HCT116 (cell line): ENCODE measurements at places on chromosomes 4 and X. TPM values are rescaled to one million over a fixed set of nuclear protein-coding genes. Genes with fewer than 3 reads are reported as not detected.
A peak's percentile ranks its signal among the peaks of the same experiment; 100 is the strongest.

- no peak for DNase-seq
These were observed 8.7 kb upstream of the TBC1D9 start for GRCh38 chr4:140764785-140765392.

DNA sequence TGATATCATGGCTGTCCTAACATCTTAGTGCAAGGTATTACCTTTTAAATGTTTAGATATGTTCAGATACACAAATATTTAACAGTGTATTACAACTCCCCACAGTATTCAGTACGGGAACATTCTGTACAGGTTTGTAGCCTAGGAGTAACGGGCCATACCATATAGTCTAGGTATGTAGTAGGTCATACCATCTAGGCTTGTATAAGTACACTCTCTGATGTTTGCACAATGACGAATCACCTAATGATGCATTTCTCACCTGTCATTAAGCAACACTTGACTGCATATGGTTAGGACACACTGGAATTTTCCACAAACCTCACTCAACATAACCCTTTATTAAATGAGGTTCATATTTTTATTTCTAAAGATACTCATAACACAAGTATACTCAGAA is 67.7 kb downstream of the THOC2 start:
- no peak for DNase-seq

Gene MND1
- total RNA-seq, result 29.9 TPM

Gene FGFBP2
- not detected for total RNA-seq

- no peak for DNase-seq
These were observed 30.9 kb downstream of the RASSF6 start for GRCh38 chr4:73589261-73589847.

Gene UGT2B7
- total RNA-seq, result not detected

DNA sequence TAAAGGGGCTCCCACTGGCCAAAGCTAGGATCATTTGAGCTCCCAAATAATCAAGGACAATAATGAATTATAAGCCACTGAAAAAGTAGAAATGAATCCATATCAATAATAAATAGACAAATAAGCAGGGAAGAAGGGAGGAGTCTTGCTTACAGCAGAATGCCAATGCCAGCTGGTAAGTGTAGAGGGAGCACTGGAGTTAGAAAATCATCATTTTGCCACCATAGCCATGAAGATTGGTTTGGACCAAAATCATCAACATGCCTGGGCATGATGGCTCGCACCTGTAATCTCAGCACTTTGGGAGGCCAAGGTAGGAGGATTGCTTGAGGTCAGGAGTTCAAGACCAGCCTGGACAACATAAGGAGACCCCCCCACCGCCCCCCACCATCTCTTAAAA is 20.4 kb upstream of the SH3KBP1 start:
- no peak for DNase-seq

DNA sequence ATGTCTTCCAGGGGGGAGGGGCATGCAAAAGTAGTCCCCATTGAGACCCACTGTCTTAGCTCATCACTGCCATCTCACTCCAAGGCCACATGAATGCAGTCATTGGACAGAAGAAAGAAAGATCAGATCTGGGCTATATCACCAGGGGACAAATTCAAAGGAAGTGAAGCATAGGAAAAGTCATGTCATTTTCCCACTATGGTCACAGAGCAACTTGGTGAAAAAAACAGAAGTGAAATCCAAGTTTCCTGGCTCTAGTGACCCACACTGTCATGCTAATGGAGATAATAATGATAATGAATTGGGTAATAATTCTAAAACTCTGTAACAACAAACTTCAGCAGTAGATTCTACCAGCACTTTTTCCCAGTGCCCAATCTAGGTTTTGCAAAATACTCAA is 9.9 kb downstream of the LHFPL1 start:
- DNase-seq, result no peak

- DNase-seq, result no peak
These were observed 155.7 kb downstream of the PAPSS1 start for GRCh38 chr4:107564326-107564725.

DNA sequence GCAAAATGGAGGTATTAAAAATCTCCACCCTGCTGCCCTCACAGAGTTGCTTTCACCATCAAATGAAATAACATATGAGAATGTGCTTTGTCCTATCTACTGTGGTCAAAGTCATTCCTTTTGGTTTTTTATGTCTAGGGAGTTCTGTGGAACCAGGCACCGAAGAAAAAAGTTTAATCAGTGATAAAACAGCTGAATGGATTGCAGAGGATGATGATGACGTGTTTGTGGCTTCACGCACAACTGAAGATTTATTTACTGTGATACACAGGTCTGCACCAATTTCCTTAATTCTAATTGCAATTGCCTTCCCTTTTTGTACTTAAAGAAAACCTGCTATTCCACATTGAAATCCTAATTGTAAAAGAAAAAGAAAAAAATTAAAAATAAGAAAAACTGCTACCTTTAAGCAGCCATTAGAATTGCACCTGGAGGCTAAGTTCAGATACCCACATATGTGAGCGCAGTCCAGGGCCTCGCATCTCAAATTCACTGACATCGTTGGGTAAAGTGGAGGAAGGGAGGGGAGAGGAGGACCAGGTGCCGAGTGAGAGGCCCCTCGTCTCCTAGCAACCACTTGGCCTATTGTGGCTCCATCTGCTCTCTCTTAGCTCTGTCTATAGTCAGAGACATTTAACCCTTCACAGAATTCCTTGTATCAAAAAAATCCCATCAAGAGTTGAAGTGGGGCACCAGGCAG is 10.5 kb upstream of the RTL5 start:
- DNase-seq, result no peak

DNA sequence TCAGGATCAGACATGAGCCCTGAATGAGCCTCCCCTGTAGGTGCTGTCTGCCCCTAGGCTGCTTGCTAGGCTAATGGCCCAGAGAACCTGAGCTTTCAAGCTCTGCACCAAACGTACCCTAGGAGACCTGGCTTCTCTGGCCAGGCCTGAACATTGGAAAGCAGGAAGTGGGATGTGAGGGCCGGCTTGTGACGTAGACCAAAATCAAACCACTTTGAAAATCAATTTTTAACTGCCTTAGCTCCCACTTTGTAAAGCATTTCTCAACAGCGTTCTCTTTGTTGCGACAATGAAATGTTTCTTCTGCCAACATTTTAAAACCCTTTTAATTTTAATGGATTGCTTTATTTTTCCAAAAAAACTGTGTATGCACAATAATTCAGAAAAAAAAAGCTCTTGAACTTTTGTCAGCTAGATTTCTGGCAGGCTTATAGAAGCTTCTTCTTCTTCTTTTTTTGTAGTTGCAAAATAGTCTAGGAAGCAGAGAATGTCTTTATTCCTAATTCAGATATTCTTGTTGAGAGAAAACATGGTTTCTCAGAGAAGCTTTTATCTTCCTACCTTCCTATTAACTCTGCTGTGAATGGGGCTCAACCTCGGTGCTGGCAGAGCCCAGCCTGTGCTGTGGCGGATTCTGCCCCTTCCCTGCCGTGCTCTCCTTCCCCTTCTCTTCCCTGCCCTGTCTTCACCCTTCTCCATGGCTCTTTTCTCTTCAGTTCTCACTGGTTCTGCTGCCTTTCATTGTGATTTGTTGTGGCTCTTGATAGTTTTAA is 145.2 kb upstream of the SFRP2 start:
- no peak for DNase-seq

DNA sequence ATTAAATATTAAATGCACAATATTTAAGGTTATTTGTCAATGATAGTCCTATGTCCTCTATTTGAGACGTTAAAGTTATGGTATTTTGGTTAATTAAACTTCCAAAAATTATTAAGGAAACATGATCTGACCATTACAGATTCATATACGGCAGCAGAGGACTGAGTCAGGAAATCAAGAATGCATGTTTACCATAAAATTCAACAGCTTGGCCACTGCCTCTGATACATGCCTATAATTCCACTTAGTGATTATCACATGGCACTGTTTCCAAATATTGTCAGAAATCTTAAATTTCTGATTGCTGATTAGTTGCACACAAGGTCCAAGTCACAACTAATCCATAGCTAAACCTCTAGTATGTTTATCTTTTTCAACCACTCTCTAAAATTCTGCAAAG is 232.2 kb upstream of the UGT8 start:
- DNase-seq, result no peak

GRCh38 chrX:74277320-74277719 is 26.7 kb upstream of the ZCCHC13 start:
- DNase-seq, result no peak

DNA sequence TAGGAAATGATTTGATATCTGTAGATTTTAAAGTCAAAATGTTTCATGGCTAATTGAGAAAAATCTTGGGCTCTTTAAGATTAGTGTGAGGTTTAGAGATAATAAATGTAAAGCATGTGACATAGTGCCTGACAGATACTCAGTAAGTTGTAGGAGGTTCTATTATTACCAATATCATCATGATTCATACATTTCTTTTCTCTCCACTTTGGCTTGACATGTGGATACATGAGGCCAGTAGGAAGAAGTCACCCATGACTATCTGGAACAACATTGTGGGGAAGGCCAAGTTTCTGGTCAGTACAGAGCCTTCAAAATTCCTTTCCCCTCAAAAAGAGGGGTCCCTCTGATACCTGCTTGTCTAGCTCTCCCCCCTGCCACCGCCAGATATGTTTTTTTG is 91.2 kb upstream of the SORBS2 start:
- DNase-seq, result no peak

DNA sequence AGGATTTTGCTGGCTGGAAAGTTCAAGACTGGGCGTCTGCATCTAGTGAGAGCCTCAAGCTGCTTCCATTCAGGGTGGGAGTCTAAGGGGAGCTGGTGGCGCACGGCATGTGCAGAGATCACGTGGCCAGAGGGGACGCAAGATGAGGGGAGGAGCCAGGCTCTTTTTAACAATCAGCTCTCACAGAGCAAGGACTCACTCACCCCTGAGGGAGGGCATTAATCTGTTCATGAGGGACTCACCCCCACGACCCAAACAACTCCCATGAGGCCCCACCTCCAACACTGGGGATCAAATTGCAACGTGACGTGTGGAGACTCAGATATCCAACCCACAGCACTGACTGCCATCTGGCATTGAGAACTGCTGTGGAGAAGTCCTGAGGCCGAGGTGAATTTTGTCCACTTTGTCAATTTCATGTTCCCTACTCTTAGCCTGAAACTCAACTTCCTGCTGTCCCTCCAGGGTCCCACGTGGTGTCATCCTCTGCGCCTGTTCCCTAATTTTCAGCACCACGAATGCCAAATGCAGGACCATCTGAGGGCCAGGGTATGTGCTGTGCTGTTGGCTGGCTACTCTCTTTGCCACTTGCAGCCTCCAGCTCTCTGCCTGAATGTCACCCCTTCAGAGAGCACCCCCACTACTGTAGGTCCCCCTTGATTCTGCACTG is 5.6 kb downstream of the ZFP92 start:
- DNase-seq, result no peak

GRCh38 chrX:37685381-37686359 is at the start of gene XK:
XK (plus strand) TSS chrX:37685791; CDS start chrX:37685962, 171 bp downstream.
- peak; percentile 71 for DNase-seq

Gene RPL9
- total RNA-seq, result 1,657 TPM

Gene FAM90A26
- not detected for total RNA-seq

DNA sequence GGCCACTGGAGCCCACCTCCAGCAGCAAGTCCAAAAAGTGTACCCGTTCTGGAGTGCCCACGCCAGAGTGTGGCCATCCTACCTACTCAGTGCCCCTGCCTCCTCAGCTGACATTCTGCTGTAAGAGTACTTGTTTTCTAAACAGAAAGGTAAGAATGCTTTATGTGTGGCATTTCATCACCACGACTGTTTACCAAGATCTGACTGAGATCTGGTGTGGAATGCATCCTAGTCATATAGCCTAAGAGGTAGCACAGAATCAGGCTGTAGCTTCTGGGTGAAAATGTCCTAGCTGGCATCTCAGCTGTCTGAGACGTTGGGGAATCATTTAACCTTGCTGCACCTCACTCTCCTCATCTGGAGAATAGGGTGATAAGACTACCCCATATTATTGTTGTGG is 638.7 kb upstream of the TENM3 start:
- DNase-seq, result no peak

Gene GC
- 1.8 TPM for total RNA-seq

DNA sequence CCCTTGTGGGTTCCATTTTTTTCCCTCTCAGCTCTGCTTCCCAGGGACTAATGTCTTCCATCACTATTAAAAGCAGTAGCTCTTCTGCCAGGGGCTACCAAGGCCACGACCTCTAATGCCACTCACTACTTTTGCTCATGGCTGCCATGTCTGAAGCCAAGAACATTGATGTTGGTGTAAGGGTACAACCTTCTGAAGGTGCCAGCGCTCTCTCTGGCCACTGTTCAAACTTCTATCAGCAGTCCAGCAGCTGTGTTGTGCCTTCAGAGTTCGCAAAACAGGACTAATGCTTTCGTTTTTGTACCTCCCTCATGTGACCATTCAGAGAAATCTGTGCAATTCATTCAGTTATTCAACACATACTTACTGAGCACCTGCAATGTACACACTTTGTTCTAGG is 121.5 kb upstream of the ENPEP start:
- no peak for DNase-seq

- DNase-seq, result no peak
These were observed 15.2 kb upstream of the GTPBP6 start for GRCh38 chrX:333611-334311.

GRCh38 chr4:4658052-4658451 is 116.2 kb upstream of the STX18 start:
- peak; percentile 88 for DNase-seq
